ENCODE measurements at places on chromosomes 2 and 18.

- DNase-seq = no peak
Measured at GRCh38 chr2:69453475-69454129, 16.4 kb upstream of the NFU1 start.

- DNase-seq = no peak
Measured at GRCh38 chr2:27798948-27799645, 27.6 kb downstream of the MRPL33 start.

DNA sequence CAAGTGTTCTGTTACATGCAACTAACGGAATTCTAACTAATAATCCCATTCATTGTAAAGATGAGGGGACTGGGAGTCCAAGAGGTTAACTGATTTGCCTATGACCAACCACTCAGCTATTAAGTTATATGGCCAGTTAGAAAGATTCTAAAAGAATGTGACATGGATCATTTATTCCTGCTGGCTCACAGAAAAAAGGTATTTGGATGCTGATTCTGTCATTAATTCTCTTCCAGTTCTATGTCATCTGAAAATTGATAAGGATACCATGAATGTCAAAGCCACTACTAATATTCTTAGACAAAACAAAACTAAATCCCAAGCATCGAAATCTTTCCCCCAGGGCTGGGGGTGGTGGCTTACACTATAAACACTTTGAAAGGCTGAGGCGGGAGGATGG is 41.2 kb upstream of the GORASP2 start:
- DNase-seq = no peak

GRCh38 chr2:101430156-101430555 is 42.9 kb upstream of the CREG2 start:
- no peak for DNase-seq

GRCh38 chr18:58668211-58668610 is 3.1 kb upstream of the MALT1 start:
- DNase-seq = no peak

DNA sequence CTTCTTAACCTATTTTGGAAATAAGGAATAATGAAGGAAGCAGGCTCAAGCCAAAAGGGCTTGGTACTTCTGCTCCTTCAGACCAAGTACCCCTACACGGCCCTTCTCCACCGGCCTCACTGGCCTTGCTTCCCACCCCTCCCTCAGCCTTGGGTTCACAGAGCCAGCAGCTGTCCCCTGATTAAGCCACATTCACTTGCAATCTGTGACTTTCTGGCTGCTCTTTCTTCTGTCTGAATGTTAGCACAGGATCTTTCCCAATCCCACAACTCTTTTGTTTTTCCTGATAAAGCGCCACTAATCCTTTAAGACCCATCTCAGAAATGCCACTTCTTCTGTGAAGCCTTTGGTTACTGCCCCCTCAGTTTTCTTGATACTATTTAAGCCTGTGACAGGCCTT is 52.4 kb downstream of the REEP1 start:
- no peak for DNase-seq

- DNase-seq = no peak
Measured at GRCh38 chr18:26457195-26457594, 91.2 kb downstream of the KCTD1 start.

DNA sequence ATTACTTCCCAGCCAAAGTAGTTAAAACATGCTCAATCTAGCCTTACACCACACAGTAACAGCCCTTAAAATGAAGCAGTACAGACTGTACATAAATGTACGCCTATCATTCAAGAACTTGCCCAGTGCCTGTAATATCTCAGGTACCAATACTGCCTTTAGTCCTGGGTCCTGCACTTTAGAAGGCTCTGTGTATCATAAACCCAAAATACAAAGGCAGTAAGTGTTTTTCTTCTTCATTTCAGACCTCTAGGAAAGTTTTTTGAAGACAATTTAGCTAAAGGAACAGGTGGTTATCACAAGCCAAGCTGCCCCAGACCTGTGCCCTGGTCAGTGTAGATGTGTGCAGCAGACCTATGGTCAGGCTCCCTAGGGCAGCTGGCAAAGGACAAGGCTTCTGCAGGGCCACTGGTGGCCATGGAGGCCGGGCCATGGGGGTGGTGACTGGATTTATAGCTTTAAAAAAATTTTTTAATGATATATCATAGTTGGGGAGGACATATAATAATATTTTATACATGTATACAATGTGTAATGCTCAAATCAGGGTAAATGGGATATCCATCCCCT is 18.8 kb downstream of the LPIN2 start:
- no peak for DNase-seq

GRCh38 chr2:215942194-215942593 is 71.2 kb downstream of the MREG start:
- no peak for DNase-seq

GRCh38 chr2:151946899-151947812 is 118.9 kb upstream of the ARL5A start:
- no peak for DNase-seq

GRCh38 chr2:149652926-149653325 is 65.4 kb upstream of the MMADHC start:
- DNase-seq = no peak

GRCh38 chr18:79460481-79461300 is 65.0 kb downstream of the NFATC1 start:
- DNase-seq = no peak

DNA sequence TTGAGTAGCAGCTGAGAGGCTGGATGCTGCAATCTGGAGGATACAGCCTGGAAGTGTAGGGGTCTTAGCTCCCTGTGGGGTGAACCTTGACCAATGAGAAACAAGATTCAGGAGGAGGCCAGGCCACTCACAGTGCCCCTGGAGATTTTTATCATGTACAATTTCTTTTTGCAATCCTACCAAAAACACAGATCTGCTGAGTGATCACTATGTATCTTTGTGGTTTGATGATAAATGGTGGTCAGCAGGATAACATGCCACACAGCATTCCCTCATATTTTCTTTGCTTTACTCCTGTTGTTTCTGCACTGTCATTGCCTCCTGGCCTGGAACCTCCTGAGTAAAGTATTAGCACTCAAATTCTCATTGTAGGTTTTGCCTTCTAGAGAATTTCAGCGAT is 357.9 kb downstream of the THSD7B start:
- no peak for DNase-seq

DNA sequence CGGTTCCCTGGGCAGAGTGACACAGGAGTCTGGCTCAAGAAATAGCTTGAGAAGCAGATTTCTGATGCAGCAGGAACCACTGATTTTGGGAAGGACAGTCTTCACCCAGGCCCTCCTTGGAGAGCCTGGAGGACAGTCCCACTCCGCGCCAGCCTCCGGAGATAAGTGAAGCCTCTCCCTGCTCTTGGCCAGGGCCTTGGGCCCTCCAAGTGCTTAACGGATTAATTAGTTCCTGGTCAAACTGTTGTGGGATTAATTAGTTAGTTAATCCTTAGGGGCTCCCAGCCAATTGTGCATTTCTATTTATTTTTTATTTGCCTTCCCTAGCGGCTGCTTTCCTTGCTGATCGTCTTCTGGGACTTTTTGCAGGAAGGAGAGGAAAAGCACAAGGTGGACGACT is 19.6 kb downstream of the CPLX4 start:
- no peak for DNase-seq

DNA sequence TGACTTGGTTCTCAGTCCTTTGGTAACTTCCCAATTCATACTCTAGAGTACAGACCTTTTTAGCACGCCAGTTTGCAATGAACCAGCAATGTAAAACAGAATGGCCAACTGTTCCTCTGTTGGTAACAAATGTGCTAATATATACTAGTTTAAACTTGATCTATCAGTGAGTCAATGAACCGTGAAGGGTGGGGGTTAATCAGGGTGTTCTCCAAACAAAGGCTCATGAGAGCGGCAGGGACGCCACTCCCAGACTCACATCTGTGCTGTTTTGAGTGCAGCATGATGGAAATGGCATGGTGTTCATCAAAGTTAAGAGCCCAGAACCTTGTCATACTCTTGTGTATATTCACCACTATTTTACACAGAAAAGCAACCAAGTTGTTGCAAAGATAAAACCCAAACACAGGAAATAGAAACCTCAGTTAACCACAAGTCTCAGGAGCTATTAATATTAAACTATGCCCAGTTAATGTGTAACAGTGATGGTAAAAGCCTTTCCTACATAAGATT is 70.3 kb downstream of the CERKL start:
- no peak for DNase-seq

GRCh38 chr2:216284708-216285107 is 87.6 kb downstream of the MARCHF4 start:
- DNase-seq = no peak

GRCh38 chr18:12345491-12346239 is 31.4 kb downstream of the AFG3L2 start:
- DNase-seq = no peak

- no peak for DNase-seq
Measured at GRCh38 chr2:239753401-239753837, 271.7 kb downstream of the NDUFA10 start.

DNA sequence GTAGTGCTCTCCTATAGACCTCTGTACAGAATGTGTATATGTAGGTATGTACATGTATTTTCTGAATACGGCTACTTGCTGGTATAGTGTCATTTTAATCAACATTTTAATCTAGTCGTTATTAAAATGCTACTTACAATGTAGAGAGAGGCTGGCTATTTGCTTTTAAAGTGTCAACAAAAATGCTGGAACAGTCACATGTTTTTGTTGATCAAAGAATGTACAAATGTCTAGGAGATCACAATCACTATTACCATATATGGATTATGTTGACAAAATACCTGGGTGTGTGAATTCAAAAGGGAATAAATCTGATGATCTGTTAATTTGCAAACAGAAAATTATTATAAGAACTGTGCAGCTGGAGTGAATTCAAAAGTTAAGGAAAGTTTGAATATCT is 170.3 kb downstream of the CAMKMT start:
- DNase-seq = no peak

DNA sequence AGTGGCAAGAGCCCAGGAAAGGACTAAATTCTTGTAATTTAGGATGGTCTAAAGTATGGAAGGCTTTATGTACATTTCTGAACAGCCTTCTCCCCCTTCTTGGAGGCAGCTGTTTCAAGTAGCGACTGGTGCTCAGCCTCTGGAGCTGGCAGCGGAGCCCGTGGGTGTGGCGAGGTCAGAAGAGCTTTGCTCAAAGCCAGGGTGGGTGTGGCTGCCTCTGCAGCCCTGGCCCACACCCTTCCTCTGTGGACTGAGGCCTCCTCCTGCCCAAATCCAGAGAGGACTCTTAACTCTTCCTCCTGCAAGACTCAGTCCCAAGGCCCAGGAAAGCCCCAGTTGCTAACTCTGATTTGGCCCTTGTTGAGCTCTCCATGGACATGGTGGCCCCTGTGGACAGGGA is 202.1 kb upstream of the REV1 start:
- DNase-seq = no peak

DNA sequence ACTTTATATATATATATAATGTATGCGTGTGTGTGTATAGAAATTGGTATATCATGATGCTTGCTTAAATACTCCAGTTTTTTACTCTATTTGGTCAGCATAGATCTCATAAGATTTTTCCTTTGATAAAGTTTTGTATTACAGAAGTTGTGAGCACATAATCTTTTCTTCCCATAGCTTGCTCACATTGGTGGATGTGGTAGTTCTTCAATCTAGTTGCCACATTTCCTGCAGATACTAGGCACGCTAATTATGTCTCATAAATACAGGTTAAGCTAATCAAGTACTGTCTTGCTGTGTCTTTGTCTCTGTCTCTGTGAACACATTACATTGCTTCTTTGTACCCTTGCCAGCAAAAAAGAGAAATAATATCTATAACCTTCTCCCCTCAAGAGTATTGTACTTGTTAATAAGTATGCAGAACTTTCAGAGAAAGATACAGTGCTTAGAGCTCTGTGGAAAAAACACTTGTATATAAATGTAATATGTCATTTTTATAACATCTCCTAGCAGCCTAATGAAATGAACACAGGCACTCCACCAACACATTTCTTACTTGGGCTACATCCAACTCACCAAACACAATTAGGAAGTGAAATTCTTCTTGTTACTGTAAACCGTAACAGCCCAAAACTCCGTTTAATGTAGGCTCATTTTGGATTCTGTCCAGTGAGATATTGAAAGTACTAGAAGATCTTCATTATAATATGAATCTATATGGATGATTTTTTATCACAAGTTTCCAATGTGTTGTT is 306.7 kb upstream of the SLC8A1 start:
- no peak for DNase-seq

DNA sequence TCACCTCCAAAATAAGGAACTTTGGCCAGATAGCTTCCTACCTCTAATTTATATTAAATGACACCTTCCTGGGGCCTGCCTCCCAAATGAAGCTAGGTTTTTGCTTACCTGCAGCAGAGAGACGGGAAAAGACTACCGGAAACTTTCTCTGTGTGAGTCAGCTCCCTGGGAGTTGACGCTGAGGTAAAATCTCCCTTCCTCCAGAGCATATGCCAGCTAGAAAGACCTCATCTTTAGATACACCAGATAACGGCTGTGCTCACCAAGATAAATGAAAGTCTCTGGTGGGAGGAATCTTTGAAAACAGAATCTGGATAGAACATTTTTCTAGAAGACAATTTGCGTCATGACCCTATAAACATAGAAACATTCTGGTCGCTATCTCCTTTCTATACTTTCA is 99.7 kb upstream of the RFX8 start:
- DNase-seq = no peak

- DNase-seq = no peak
Measured at GRCh38 chr2:19775315-19775714, 126.5 kb downstream of the TTC32 start.

GRCh38 chr18:6672821-6673308 is 56.7 kb upstream of the ARHGAP28 start:
- DNase-seq = no peak
